Articular chondrocyte of knee joint (primary cell): ENCODE measurements at places on chromosomes 6 and 20. TPM values are rescaled to one million over a fixed set of nuclear protein-coding genes. Genes with fewer than 3 reads are reported as not detected.

Gene GFOD1
- total RNA-seq: 2.9 and 3.3 TPM in 2 replicates

Gene HEY2
- 0.26 and 0.86 TPM in 2 replicates for total RNA-seq

Gene EMILIN3
- total RNA-seq: not detected in 2 replicates

Gene GSTA2
- not detected in 2 replicates for total RNA-seq

Gene PLA2G7
- not detected in 2 replicates for total RNA-seq

Gene RNF182
- 0.13 and 0.65 TPM in 2 replicates for total RNA-seq
